ENCODE measurements at places on chromosomes 12 and 14.

GRCh38 chr12:108803428-108804105 is 53.8 kb downstream of the SSH1 start:
- DNase-seq = peak; percentile 54

- no peak for DNase-seq
Measured at GRCh38 chr12:92987362-92987761, 58.3 kb upstream of the EEA1 start.

- DNase-seq = no peak
Measured at GRCh38 chr14:62420847-62421246, 624.4 kb downstream of the KCNH5 start.

GRCh38 chr12:20368114-20368650 is at the start of gene PDE3A:
Gene PDE3A, plus strand, starts transcription at chr12:20368537. Its CDS starts 748 bp downstream, at chr12:20369285.
- DNase-seq = no peak

DNA sequence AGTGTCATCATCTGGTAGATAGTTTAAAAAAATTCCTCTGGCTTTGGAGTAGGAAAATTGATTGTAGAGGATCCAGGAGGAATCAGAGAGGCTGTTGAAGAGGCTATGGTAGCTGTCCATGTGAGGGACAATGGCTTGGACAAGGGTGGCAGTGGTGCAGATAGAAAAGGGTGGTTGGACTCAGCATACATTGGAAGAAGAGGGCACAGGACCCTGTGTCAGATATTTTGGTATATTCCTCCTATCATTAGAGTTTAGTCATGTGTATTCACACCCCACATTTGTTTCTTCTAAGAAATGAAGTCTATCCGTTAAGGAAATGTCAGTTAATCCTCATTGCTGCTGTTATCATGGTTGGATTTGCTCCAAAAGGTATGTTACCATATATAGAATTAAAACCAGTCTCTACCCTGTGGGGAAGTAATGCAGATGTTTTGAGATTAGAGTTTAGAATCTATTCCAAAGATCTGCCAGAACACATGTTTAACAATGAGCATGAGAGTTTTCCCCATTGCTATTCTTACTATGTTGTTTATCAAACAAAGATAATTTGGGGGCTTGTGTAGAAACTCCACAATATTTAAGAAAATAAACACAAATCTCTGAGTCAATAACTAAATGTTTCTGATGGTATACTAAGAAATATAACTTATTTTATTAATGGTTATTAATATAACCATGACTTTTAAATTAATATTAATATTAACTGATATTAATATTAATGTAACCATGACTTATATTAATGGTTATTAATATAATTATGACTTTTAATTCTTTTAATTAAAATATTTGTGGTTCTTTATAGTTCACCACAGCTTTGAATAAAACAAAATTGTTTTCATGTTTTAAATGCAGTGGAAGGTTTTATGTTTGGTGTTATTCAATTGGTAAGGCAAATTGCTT is 80.9 kb downstream of the CRADD start:
- no peak for DNase-seq

GRCh38 chr12:107351713-107352112 is 258.4 kb upstream of the CRY1 start:
- no peak for DNase-seq

GRCh38 chr14:91817566-91818325 is 49.6 kb downstream of the TC2N start:
- DNase-seq = no peak
